ENCODE measurements at places on chromosomes 5 and 9. TPM values are rescaled to one million over a fixed set of nuclear protein-coding genes. Genes with fewer than 3 reads are reported as not detected.

SPATA31A3 gene
- polyA plus RNA-seq: not detected

TAS2R1 gene
- not detected for polyA plus RNA-seq

ZDHHC11B gene
- 0.55 TPM for polyA plus RNA-seq

FLT4 gene
- 3.7 TPM for polyA plus RNA-seq

SLC25A2 gene
- not detected for polyA plus RNA-seq

CA9 gene
- polyA plus RNA-seq: 0.49 TPM

ITGA2 gene
- 0.86 TPM for polyA plus RNA-seq

PRDM9 gene
- polyA plus RNA-seq: not detected

DNA sequence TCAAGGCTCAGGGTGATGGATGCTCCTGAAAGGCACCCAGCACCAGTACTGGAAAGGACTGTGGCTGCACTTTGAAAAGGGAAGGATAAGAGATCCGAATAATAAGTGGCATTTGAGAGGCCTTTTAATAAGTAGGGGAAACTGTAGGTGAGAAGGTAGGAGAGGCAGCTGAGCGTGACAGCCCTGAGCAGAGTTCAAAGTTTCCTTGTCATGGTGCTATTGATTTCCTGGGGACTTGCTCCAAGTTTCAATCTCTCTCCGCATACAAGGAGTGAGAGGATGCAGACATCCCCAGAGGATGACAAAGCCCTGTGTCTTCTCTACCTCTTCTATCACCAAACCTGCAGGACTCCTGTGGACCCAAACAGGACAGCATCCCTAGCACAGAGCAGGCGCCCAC, 354.5 kb downstream of the SPOCK1 start:
- DNase-seq: no peak

DNA sequence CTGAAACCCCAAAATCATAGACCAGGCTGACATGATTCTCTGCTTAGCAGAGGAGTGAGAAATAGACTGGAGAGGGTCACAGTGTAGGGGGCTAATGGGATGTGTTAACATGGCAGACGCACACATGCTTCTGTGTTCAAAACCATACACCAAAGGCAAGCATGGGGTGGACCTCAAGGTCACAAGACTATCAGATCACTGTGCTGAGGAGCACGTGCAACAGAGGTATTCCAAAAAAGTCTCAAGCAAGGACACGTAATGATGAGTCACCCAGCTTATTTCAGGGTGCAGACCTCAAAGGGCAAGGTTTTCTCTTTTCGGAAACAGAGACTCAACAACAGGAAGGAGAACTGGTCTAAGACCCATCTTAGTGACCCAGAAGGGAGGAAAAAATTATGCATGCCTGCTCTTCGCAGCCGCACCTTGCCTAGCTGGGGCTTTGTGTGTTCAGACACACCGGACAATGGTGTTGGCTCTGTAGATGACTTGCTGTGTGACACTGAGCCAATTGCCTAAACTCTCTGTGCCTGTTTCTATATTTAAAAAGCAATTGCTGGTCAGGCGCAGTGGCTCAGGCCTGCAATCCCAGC, 20.3 kb downstream of the WHRN start:
- no peak for DNase-seq

- DNase-seq: no peak
These were observed 779.3 kb upstream of the WWC1 start for GRCh38 chr5:167512111-167512510.

- DNase-seq: no peak
These were observed 9.1 kb upstream of the ANKRD18A start for GRCh38 chr9:38629511-38629910.

GRCh38 chr9:93194221-93194625, 10.3 kb downstream of the WNK2 start:
- no peak for DNase-seq

DNA sequence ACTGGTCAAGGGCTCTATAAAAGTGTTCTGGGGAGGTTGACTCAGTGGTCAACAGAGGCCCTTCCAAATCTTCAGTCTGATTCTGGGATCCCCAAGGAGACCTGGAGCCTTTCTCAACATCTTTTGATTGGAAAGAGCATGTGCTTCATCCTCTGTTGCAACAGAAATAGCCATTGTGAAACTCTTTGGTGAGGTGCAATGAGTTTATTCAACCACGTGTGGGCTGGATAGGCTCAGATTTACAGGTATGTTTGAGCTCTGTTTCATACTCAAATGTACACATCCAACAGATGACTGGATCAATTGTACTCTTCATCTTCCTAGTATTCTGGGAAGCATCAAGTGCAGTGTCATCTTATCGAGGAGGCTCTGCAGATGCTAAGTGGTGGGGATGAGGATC, 60.5 kb downstream of the CTSL start:
- DNase-seq: no peak

DNA sequence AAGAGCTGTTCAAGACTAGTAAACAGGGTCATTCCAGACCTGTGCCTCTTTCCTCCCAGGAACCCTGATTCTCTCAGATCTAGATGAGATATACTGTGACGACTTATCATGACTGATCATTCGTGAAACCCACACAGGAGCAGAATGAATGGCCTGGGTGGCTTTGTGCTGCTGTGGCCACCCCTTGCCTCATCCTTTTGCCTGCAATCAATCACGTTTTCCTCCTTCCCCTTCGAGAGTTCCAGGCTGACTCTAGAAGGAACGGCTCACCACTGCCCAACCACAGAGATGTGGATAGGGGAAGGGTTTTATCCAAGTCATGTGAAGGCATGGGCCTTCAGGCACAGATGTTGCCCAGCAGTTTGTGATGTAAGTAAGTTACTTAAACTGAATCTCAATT, 5.8 kb downstream of the ANXA6 start:
- no peak for DNase-seq

DNA sequence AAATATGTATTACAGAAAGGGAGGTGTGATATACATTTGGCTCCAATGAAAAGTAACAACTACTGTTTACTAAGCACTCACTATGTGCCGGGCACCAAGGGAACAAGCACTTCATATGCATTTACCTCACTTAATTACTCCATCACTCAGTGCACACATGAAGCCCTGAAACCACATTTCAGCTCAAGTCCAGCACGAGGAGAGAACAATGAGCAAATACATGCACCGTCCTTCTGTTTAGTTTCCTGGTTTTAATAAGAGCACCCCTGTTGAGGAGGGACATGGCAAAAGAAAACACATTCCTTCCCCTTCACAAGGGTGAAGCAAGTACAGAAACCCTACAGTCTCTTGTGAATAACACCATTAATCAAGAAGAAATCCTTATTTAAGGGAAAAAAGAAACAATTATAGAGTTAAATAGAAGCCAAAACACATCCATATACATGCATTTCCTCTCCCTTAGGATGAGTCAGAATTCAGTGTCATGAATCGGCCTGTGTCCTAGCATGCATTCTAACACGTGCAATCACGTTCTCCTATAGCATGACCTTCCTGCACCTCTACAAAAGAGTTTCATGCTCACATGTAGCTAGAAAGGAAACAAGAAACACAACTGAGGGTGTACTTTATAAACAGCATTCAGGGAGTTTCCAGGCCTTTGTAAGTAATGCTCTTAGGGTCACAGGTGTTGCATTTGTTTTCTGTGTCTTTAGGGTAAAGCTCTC, 411.6 kb downstream of the BNC2 start:
- no peak for DNase-seq

- DNase-seq: no peak
These were observed 57.3 kb downstream of the PHF2 start for GRCh38 chr9:93633492-93634221.

DNA sequence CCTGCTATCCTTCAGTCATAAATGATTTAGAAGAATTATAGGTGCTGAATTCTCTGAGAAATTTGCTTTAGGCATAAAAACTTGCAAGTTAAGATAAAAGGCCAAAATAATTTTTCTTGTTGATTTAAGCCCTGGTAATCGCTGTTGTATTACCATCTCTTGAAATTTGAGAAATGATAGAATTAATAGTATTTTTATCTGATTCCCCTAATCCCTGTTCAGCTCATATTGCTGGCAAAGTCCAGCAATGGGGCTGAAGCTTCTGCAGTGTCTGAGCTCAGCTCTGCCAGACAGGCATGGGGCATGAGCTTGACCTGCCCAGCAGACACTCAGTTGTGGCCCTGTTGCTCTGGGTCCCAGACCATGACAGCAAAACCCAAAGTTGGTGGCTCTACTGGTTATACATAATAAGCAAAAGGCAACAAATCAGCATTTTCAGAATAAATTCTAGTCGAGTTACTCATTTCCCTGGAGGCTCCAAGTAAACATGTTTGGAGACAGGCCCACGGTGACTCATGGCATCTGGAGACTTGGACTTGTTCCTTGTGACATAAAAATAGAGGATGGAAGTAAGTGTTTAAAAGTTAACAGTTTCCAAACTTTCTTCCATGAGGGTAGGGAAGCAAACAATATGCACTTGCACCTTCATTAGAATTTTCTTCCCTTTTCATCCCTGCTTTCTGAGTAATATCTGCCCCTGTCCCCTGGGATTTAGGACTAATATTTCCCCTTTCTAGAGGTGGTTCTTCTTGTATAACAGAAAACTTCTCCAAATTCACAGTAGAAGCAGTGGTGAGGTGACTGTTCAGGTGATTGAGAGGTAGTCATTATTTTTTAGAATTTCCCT, 60.2 kb upstream of the SLC2A8 start:
- DNase-seq: peak; percentile 73

DNA sequence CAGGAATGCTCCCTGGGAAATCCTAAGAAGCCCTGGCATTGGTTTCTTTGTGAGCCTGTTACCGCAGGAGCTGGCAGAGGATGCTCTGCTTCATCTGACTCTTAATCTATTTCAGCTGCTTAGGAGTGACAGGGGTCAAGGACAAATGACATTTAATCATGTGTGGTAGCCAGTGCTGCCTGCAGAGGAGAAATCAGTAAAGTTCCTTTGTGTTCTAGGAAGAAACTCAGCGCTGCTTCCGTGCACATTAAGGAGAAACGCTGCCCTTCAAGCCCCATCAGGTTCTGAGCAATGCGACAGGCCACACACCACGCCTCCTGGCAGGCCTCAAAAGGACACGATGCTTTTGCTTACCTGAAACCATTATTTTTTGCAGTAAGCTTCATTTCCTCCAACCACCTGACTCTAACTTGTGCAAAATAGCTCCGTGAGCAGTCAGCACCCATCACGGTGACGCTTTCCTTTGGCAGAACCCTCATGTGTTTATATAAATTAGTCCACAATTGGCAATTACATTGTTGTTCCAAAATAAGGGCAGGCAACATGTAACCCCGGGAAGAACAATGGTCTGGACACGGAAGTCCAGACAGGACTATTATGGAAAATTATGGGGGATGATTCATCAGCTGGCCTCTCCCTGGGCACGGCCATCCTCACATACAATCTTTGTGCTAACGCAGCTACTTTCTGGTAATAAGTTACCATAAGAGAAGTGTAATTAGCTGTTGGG, 387.9 kb upstream of the DAP start:
- no peak for DNase-seq
